ENCODE measurements at places on chromosomes 13 and 19.

DNA sequence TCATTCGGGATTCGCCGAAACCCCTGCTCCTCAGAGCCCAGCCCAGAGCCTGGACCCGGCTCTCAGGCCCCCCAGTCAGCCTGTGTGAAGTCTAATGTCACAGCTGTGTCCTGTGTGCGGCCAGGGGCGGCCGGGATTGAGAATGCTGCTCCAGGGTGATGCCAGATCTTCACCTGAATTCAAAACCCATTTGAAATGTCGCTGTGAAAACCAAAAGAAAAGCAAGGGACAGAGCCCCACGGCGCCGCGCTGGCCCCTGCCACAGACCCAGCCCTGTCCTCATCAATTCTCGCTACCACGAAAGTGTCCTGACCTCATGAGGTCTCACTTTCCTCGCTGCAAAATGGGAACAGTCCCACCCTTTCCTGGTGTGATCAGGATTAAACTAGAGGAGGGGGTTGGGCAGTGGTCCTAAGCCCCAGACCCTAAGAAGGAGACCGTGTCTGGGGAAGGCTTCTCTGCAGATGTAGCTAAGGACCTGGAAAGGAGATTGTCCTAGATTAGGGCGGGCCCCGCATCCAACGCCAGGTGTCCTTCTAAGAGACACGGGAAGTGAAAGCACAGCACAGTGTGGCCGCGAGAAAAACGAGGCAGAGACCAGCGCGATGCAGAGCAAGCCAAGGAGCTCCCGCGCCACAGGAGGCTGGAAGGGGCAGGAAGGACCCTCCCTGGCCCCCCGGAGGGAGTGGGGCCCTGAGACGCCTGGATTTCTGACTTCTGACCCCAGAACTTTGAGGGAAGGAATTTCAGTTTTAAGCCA is 34.0 kb upstream of the SPACA7 start:
- DNase-seq = no peak

- DNase-seq = no peak
These were observed 19.3 kb upstream of the TINCR start for GRCh38 chr19:5587071-5587455.

DNA sequence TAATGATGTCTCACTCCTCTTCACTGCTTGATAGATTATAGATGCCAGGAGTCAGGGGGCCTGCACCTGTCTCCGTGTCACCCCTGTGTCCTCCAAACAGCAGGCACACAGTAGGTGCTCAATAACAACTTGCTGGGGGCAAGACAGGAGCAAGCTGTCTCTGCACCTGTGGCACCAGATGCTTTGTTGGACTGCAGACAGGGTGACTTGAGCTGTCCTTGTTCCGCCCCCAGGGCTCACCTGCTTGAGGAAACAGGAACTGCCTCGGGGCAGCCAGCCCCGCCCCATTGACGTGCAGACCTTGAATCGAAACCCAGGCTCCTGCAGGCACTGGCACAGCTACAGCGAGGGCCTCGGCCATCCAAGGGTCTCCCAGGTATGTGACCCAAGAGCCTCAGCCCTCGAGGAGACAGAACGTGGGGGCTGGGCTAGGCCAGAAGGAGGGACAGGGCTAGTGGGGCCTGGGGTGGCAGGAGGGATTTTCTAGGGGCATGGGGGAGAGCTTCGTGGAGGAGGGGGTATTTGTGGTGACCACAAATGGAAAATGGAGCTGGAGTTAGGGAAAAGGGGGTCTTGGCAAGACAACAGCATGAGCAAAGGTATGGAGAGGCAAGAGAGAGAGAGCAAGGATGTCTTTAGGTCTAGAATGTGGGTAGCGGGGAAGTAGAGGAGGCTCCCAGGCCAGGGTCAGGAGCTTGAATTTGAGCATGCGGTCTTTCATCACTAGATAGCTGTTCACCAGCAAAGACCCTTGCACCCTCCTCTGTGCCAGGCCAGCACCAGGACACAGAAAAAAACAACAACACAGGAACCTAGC is at the start of gene HSH2D:
Gene HSH2D (plus strand): TSS at position 287 of the 817 bp plus-strand sequence. CDS start 5,066 bp downstream, outside the sequence.
- DNase-seq = no peak

GRCh38 chr19:42546831-42547500 is 18.7 kb upstream of the CEACAM1 start:
- DNase-seq = no peak

GRCh38 chr13:45206340-45206739 is 5.5 kb upstream of the KCTD4 start:
- no peak for DNase-seq

- no peak for DNase-seq
These were observed 114.4 kb downstream of the ZDHHC20 start for GRCh38 chr13:21344662-21345176.

GRCh38 chr13:47087841-47088240 is 191.0 kb upstream of the HTR2A start:
- no peak for DNase-seq

- DNase-seq = no peak
These were observed 705 bp downstream of the STXBP2 start for GRCh38 chr19:7637374-7638256.

DNA sequence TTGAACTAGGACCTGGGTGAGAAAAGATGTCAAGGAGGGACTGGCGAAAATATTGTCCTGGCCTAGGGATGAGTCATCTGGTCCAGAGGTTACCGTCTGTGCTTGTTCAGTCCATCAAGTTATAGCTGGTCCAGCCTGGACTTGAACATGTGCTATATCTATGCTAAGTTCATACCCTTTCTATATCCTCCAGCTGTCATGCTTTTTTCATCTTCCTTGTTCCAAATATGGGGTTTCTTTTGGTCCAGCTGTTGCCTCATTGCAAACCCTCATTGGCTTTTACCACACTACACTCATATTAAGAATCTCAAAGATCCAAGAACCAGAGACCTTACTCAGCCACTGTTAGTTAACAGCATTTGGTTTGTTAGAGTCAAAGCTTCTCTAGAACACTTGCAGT is 19.1 kb upstream of the KLF12 start:
- no peak for DNase-seq

DNA sequence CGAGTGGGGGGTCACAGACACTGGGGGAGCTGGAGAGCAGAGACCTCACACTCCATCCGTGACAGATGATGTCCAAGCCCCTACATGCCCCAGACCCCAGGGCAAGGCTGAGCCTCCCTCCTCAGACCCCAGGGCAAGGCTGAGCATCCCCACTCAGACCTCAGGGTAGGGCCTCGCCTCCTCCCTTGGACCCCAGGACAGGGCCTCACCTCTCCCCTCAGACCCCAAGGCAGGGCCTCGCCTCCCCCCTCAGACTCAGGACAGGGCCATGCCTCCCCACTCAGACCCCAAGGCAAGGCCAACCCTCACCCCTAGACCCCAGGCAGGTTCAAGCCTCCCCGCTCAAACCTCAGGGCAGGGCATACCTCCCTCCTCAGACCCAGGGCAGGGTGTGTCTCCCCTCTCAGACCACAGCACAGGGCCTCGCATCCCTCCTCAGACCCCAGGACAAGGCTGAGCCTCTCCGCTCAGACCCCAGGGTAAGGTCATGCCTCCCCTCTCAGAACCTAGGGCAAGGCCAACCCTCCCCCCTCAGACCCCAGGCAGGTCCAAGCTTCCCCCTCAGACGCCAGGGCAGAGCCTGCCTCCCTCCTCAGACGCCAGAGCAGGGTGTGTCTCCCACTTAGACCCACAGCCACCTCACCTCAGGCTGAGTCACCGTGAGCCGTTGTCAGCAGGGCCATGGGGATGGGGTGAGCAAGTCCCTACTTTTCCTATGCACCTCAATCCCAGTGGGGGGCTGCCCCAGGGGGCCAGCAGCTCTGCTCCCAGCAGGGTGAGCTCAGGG is 1.7 kb upstream of the S1PR4 start:
- DNase-seq = no peak

DNA sequence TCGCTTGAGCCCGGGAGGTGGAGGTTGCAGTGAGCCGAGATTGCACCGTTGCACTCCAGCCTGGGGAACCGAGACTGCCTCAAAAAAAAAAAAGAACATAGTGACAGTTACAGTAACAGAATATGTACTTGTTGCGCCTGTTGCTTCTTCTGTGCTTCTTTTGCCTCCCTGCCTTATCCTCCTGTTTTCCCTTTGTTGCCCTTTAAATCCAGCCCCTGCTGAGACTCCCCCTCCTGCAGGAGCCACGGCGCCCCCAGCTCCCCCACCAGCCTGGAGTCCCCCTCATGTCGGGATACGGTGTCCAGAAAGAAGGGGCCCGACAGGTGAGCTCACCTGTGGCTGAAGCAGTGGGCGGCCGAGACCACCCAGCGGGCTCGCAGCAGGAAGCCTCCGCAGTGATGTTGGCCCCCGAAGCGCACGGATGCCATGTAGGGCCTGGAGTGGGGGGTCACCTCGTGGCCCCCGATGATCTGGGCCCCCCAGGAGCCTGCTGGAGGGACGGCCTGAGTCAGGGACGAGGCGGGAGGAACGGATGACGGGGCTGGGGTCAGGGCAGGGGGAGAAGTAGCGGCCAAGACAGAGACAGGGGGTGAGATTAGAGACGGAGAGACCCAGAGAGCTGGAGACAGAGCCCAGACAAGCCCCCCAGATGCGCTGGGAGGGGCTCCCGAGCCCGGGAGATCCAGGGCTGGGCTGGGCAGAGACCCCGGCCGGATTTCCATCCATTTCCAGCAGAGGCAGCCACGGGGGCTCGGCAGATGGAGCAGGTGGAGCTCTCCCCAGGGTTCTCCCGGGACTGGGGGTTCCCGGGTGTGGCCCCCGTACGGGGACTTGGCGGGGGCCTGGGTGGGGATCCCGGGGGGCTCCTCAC is 536 bp downstream of the PRSS57 start:
- no peak for DNase-seq

DNA sequence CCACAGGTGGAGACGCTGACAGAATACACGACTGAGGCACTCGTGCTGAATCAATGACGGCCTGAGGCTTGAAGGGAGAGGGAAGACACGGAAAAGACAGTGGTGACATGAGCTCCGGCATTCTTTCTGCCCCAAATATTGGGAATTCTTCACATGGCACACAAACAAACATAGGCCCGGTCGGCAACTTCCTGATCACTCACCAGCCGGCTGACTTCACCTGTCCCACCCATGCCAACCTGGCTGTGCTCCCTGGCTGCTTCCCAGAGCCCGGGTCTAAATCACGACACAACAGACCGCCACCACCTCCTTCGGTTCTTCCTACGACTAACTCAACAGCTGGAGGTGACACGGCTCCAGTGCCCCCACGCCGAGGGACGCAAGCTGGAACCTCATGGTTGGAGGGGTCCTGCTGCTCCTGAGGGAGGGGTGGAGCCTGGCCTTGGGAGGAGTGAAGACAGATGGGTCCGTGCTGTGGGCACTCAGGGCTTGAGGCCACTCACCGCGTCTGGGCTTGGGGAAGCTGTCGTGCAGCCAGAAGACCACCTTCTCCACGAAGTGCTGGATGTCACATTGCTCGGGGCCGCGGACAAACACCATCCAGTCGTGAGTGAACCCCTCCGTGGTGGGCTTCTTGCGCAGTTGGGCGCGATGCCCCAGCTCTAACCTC is 9.6 kb downstream of the MLLT1 start:
- DNase-seq = no peak

DNA sequence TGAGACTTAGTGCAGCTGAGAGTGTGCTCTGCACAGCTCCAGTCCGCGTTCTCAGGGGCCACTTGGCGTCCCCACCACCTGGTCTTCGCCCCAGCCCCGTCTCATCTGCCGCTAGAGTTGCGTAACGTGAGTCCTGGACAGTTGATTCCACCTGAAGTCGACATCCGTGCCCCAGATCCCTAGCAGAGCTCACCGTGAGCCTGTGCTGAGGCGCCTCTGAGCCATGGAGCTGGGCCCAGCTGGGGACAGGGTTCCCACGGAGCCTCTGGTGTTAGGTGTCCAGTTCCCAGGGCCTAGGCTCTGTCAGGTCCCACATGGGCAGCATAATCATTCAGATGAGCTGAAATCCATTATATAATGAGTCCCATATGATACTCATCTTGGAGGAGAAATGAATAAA is 147.1 kb upstream of the SOX1 start:
- no peak for DNase-seq

DNA sequence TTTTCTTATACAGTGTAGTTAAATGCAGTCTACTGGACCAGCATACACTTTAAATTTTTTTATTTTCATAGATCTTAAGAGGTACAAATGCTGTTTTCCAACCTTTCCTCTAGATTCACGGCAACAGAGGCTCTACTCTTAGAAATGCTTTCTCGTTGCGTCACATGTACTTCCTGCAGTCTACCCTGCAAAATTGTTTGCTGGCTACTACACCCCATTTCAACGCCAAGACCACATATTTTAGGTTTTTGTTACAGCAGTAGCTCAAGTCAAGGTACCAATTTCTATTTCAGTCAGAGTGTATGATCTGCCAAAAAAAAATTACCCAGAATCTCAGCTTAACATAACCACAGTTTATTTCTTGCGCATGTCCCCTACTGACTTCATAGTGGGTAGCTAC is 94.1 kb downstream of the TNFSF13B start:
- no peak for DNase-seq

DNA sequence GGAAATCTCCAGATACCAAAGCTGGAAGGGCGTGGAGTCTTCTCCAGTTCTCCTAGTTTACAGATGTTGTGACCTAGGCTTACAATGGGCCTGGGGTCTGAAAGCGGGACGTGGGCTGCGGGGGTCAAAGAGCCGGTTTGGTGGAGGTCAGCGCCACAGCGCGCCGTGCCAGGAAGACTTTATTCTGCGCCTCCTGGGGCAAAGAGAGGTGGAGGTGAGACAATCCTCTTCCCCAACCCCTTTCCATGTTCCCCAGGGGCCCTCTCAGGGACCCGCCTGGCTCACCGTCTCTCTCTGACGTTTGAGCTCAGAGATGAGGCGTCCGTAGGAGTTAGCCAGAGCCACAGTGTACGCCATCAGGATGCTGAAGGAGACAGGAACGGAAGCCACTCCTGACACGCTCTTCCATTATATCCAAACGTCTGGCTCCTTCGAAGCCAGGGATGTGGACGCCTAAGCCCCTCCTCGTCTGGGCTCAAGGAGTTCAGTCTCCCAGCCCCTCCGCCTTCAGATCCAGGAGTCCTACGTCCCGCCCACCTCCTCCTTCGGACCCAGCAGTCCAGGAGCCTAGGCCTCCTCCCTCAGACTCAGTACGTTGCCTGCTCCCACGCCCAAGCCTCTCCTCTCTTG is 776 bp upstream of the LENG1 start:
- no peak for DNase-seq

- no peak for DNase-seq
These were observed 135.0 kb downstream of the CRYL1 start for GRCh38 chr13:20390526-20391175.

DNA sequence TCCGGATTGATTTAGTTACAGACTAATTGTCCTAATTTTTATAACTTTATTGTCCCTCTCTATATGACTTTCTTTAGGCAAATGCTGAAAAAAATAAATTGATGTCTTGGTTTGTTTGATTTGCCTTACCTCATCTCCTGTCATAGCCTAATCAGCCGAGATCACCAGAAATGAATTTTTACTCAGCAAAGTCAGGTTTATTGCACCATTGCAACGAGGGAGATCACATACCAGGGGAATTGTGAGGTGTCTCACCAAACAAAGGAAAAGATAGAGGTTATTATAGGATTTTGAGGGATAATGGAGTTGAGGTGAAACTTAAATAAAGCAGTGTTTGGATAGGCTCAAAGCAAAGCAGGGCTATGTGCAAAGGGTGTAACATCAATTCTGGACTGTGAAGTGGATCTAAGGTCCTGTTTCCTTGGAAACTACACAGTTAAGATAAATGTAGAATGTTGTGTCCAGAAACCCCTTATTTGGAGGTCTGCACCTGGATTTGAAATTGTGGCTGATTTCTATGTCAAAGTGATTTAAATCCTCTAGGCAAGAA is 372.6 kb downstream of the OXGR1 start:
- DNase-seq = no peak

Measured in putamen (tissue), 1 donor.